ENCODE measurements at places on chromosomes 3 and 15. TPM values are rescaled to one million over a fixed set of nuclear protein-coding genes. Genes with fewer than 3 reads are reported as not detected.

Gene PRSS50
- not detected for total RNA-seq

Gene SYNM
- 0.16 TPM for total RNA-seq

Gene FBXL22
- 0.80 TPM for total RNA-seq

Gene BLOC1S6
- total RNA-seq: 45.6 TPM

Gene TNFAIP8L3
- not detected for total RNA-seq

- no peak for DNase-seq
Observed at GRCh38 chr15:68704496-68705021, 116.1 kb downstream of the ANP32A start.

DNA sequence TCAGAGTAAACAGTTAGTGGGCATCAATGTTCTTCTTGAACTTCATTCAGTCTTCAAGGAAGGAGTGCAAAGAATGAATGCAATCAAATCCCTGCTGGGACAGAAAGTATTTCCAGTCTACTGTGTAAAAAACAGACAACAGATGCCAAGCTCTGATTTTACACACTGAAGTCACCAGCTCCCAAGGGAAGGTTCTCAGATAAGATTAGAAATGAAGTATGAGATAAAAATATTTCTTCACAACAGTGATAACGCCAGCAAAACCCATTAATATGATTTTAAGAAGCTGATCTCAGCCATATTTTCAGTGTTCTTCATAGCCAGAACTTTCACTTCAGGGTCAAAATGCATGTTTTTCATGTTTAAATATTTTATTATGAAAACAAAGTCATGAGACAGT lies 265.6 kb downstream of the CTNNB1 start:
- no peak for DNase-seq

- DNase-seq: no peak
Observed at GRCh38 chr3:31352331-31352730, 180.4 kb upstream of the STT3B start.

DNA sequence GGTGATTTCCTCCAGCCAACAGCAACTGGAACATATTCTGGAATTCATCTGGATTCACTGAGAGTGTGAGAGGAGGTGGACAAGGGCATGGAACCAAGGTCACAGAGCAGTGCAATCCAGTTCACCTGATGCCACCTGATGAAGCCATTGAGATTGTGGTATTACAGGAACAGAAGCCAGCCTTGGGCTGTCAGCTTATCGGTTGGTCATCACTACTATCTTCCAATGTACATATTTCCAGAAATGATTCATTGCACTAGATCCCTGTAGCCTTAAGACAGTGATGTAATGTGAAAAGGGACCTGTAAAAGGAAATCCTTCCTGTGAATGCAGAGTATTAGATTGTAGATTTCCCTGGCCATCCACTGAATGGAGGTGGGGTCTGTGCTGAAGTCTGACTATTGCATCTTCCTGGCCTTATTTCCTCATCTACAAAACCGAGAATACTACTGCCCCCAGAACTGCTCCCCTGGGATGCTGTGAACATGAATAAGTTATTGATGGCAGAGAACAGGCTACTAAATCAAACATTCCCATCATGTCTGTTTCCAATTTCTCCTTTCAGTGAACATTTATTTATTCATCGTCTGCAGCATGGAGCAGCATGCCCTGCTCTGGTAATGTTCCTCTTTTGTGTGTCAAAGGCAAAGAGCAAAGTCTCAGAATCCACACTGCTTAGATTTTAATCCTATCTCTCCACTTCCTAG lies 47.4 kb upstream of the TPM1 start:
- DNase-seq: no peak

GRCh38 chr3:99970198-99970597 lies 144.1 kb downstream of the FILIP1L start:
- DNase-seq: no peak

Measured in activated naive CD4-positive, alpha-beta T cell treated with anti-CD3 and anti-CD28 coated beads, Interleukin-2, amount 50 U/mL, for 72 hours (primary cell).